ENCODE measurements at places on chromosomes 7 and 10.

- no peak for ATAC-seq
Observed at GRCh38 chr7:155860461-155860839, 48.2 kb upstream of the SHH start.

GRCh38 chr10:44233561-44234482 lies 151.1 kb downstream of the CXCL12 start:
- ATAC-seq, result no peak

- ATAC-seq, result no peak
Observed at GRCh38 chr7:127382301-127383085, 10.0 kb downstream of the ZNF800 start.

DNA sequence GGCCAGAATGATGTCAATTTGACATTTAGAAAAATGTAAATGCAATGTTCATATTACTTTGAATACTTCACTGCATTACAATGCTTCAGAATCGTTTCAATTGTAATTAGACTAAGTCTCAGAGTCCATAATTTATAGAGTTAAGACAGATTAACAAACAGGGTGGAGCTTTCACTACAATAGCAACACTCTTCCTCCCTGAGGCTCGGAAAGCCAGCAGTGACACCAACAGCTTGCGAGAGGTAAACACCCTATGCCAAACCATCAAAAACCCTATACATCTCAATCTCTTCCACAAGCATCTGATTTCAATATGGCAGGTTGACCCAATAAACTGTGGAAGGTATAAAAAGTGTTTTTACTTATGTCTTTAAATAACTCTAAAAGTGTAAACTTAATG lies 72.2 kb downstream of the DOCK4 start:
- no peak for ATAC-seq

GRCh38 chr7:108286290-108286904 lies 156.2 kb upstream of the LAMB4 start:
- no peak for ATAC-seq

- no peak for ATAC-seq
Observed at GRCh38 chr7:152869041-152869676, 109.6 kb downstream of the ACTR3B start.

DNA sequence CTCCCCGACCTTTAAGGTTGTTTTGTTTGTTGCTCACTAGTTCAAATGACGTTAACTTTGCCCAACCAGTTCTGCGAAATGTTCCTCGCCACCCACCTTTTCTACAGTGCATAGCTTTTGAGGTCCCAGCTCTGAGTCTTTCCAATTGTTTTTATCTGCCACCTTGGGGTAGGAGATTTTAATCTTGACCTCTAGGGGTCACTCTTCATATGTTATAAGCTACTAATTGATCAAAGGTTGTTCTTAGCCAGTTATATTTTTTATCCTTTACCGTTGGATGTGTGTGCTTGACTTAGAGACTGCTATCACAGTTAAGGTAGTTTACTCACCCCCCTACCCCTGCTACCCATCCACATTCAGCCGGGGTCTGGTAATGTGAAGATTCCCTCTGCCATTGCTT lies 372.4 kb downstream of the SUGCT start:
- ATAC-seq, result no peak

GRCh38 chr7:152312316-152312715 lies 123.5 kb downstream of the KMT2C start:
- ATAC-seq, result no peak

GRCh38 chr7:45646996-45647825 lies 73.0 kb downstream of the ADCY1 start:
- ATAC-seq, result no peak

GRCh38 chr10:119412244-119413092 lies 130.1 kb downstream of the RGS10 start:
- ATAC-seq, result no peak

- ATAC-seq, result no peak
Observed at GRCh38 chr10:110190170-110190569, 17.2 kb upstream of the MXI1 start.

GRCh38 chr10:62016623-62017490 lies 115.4 kb downstream of the ARID5B start:
- ATAC-seq, result peak; percentile 90

DNA sequence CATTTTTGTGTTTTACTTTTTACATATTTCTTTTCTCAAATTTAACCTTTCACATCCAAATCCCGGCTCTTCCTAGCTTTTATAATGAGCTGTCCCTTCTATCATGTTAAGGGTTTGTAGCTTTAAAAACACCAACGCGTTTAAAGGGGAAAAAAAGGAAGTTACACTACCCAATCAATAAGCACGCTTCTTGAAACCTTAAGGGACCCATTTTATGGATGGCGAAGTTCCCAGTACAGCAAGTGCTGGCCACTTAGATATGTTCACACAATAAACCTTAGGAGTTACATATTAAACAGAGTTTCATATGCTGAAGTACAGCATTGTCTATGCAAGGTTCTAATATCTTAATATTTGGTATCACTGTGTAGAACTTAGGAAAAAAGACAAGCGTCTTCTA lies 1.8 kb downstream of the GNG11 start:
- ATAC-seq, result no peak

GRCh38 chr10:29692121-29692539 lies 57.4 kb upstream of the SVIL start:
- no peak for ATAC-seq

DNA sequence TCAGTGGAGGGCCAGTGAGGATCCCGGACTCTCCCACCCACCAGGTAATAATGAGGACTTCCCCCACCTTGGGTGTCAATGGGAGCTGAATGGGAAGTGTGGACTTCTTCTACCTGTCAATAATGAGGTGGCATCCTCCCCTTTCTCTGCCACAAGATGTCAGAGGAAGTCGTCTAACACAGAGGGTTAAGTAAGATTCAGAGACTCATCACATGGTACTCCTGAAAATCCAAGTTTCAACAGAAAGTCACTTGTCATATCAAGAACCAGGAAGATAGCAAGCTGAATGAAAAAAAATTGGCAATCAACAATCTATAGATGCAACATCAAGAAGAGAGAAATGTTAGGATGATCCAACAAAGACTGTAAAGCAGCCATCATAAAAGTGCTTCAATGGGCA lies 150.9 kb upstream of the SVIL start:
- no peak for ATAC-seq

- ATAC-seq, result peak; percentile 18
Observed at GRCh38 chr7:4792537-4793126, 17.2 kb downstream of the AP5Z1 start.

DNA sequence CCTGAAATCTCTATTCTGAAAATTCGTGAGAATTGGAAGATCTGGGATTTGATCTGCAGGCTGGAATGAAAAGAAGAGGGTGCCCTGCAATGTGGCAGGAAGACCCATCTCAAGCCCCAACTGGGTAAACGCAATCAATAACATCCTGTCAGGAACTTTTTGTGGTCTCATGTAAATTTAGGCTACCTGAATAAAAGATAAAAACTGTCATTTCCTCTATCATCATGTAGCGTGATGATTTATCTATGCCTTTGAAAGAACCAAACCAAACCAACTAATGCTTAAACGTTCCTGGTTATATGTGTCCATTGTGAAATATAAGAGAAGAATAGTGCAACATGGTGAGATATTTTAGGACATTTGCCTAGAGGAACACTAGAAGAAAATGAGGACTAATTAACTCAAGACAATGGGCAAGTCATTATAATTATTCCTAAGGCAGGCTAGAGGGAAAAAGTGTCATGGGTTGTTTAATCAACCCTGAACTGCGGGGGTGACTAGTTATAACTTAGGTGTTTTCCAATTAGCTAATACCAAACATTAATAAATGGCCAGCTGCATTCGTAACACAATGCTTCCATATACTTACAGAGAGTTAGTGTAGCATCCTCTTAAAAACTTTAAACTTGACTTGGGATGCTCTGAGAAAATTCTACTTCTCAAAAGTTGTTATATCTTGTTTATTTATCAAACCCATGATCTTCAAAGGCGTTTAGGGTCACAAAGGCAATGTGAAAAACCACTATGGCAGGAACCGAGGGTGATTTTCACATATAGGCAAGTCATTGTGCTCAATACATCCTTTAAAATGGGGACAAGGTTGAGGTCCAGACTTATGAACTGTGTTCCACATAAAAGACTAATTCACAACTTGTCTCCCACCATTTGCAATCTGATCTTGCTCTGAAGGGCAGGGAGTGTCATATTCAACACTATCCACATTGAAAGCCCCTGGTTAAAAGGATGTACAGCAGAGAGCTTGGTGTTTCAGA lies 48.6 kb upstream of the ADO start:
- peak; percentile 50 for ATAC-seq

GRCh38 chr7:128791972-128792327 lies 182 bp downstream of the CCDC136 start:
- ATAC-seq, result no peak

DNA sequence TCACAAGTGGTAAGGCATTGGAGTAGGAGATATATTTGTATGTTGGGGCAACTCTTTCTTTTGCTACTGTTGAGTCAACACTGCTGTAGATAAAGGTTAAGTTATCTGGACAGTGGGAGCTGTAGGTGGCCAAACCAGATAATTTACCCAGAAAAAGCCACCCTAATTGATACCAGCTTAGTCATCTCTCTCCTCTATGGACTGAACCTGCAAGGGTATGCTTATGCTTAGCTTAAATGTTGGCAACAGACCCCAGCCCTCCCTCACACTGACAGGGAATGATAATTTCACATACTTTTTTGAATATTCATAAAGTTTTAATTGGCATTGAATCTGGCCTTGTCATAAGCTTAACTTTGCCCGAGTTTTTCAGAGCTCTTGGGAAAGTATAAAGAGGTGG lies 66.3 kb downstream of the CREB5 start:
- no peak for ATAC-seq

DNA sequence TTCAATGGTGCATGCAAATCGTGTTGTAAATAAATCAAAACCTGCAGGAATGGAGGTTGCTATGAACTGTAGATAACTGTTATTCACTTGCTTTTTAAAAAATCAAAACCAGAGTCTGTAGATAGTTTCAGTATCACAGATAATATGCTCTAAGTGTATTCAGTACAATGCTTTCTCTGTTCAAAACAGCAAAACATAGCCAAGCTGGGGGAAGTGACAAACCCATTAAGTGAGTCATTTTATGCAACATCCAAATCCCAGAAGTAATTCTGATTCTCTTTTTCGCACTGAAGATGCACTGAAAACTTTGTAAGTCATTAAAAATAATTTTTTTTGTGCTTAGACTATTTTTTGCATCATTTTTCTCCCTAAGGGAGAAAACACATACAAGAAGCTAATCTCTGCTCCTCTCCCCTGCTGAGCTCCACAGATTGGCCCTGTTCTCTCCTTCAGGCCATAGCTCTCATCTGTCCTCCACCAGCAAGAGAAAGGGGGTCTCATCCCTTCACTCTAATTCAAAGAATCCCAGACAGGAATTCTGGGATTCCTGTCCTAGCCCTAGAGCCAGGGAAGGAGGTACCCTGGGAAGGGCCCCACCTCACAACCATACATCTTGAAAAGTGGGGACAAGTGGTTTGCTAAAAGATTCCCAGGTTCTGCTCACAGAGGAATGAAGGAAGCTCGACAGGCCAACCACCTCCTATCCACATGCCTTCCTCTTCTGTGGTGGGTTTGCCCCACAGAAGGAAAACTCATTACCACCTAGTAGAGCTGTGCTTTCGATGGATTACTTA lies 4.9 kb downstream of the PRTFDC1 start:
- ATAC-seq, result no peak

DNA sequence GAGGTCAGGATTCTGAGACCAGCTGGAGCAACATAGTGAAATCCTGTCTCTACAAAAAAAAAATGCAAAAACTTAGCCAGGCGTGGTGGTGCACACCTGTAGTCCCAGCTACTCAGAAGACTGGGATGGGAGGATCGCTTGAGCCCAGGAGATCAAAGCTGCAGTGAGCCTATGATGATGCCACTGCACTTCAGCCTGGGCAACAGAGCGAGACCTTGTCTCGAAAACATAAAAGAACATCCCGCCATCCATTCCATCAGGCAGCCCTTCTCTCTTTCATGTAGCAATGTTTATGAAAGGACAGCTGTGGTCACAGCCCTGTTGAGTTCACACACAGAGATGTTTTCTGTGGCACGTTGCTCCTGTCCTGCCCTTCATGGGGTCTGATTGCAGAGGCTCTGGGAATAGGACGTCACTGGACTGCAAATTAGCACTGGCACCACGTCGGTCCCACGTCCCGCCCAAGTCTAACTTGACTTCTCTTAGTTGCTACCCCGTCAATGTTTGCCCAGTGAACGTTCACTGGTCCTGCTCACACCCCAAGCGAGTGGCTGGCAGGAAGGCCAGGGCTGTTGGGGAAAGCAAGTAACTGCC lies 64.5 kb upstream of the MYL10 start:
- ATAC-seq, result no peak

DNA sequence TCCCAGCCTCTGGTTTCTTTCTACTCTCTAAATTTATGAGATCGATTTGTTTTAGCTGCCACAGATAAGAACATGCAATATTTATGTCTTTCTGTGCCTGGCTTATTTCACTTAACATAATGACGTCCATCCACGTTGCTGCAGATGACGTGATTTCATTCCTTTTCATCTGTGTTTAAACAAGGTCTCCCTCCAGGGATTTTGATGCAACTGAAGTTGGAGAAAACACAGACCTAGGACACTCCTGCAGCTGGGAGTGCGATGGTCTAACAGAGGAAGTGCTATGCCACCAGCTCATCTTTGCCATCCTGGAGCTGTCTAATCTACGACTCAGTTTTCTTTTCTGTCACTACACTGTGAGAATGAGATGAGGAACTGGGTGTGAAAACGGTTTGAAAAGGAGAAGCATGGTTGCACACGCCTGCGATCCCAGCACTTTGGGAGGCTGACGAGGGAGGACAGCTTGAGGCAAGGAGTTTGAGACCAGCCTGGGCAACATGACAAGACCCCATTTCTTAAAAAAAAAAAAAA lies 1.5 kb upstream of the KCTD7 start:
- ATAC-seq, result no peak

GRCh38 chr7:2460641-2461040 lies 15.6 kb downstream of the GRIFIN start:
- no peak for ATAC-seq

DNA sequence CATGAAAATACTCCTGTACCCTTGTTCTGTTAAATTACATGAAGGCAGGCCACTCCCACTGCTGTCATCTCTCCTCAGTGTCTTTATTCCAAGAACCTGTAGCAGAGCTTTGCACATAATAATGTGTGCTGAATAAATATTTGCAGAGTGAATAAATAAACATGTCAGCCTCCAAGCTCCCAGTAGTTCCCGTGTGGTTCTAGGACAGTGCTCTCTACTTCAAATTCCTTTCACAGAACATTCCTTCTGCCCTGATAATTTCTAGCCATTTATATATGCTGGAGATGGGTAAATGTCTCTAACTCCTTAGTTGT lies 20.3 kb upstream of the HYAL4 start:
- no peak for ATAC-seq

GRCh38 chr10:110448682-110449418 lies 48.9 kb upstream of the DUSP5 start:
- ATAC-seq, result no peak

Measured in stimulated activated memory B cell treated with anti-CD40 and anti-IgM and Interleukin-4, amounts not matched to agents 10 μg/mL and 1 μg/mL and 100 μg/mL, for 72 hours (primary cell).